ENCODE measurements at places on chromosomes 4 and X.

DNA sequence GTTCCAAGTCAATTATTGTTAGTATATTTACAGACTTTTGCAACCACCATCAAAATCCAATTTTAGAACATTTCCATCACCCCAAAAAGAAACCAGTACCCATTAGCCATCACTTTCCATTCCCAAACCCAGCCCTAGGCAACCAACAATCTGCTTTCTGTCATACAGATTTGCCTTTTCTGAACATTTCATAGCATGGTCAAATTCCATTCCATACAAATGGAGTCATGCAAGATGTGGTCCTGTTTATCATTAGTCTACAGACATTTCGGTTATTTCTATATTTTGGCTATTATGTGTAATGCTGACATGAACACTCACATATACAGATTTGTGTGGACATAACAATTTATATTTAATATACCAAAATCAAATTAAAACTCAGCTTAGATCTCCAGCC lies 508.7 kb downstream of the ZNF674 start:
- no peak for DNase-seq

DNA sequence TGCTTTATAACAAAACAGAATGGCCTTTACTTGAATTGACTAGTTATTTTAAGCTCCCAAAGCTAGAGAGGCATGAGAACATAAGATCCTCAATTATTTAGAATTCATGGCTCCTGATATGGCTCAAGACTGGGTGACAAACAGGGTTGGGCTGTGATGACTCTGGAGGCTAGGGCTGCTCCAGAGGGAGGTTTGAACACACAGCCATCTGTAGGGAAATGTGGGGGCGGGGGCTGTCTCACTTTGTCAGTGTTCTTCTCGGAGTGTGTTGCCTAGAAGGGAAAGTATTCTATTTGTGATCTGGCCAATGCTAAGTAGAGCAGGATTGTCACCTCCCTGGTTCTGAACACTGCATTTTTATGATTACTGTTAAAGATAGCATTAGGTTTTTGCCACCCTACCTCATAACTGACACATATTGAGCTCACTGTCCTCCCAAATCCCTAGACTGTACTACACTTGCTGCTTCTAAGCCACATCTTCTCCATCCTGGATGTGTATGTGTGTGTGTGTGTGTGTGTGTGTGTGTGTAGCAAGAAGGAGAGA lies 45.9 kb downstream of the VSIG4 start:
- no peak for DNase-seq

GRCh38 chrX:65522739-65523372 lies 11.7 kb downstream of the LAS1L start:
- no peak for DNase-seq

DNA sequence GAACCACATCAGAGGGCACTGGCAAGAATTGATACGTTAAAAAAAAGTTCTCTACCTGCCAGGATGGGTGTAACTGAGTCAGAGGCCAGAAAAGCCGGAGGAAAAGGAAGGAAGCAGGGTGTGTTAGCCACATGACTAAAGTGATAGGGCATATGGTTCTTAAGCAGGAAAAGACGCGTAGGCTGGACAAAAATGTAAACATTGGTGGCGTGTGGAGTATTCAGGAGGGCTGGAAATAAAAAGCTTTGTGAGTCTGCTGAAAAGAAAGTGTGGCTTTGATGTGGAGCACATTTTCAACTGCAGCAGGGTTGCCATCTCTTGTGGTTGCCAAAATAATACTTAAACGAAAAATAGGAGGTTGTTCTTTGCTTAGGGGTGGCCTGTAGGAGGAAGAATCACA lies 186.5 kb upstream of the RPL34 start:
- DNase-seq = peak; percentile 19

GRCh38 chr4:110586131-110586850 lies 36.6 kb downstream of the PITX2 start:
- DNase-seq = no peak

DNA sequence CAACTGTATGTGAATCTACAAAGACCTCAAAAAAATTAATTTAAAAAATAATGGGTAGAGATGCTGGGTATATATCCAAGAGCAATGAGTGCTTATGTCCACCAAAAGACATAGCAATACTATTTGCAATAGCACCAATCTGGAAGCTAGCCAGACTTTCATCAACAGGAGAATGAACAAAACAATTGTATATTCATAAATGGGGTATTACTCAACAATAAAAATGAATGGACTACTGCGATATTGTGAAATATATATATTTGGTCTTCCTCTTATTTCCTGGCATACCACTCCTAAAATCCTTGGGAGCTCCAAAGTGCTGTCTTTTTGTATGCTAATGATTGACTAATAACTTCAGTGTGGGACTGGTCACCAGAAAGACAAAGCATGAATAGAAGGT lies 77.5 kb downstream of the MSN start:
- DNase-seq = no peak
